MCF 10A (cell line): ENCODE measurements at places on chromosomes 7 and 10. TPM values are rescaled to one million over a fixed set of nuclear protein-coding genes. Genes with fewer than 3 reads are reported as not detected.

Gene ATRNL1
- not detected in 2 replicates for total RNA-seq

Gene RADIL
- total RNA-seq: not detected in 2 replicates

Gene SRI
- 80.0 and 110 TPM in 2 replicates for total RNA-seq

Gene NPTX2
- not detected in 2 replicates for total RNA-seq

Gene GIMAP7
- not detected in 2 replicates for total RNA-seq

Gene CYP26C1
- total RNA-seq: 0.07 and 0.14 TPM in 2 replicates

Gene IPMK
- 5.2 TPM in 2 replicates for total RNA-seq

Gene ATOH7
- total RNA-seq: not detected in 2 replicates

Gene PDE6C
- total RNA-seq: not detected in 2 replicates

Gene HOXA5
- 7.4 and 8.8 TPM in 2 replicates for total RNA-seq

Gene UCMA
- total RNA-seq: not detected in 2 replicates

Gene FAM24B
- 17.1 and 23.7 TPM in 2 replicates for total RNA-seq

Gene VENTX
- not detected in 2 replicates for total RNA-seq

Gene FFAR4
- not detected in 2 replicates for total RNA-seq

Gene GPR26
- total RNA-seq: not detected in 2 replicates

Gene AMPH
- 0.63 and 0.81 TPM in 2 replicates for total RNA-seq

Gene PNLIPRP3
- 7.6 and 9.5 TPM in 2 replicates for total RNA-seq

Gene ZNF425
- total RNA-seq: 2.6 and 3.3 TPM in 2 replicates

Gene ADAMTS14
- total RNA-seq: 0.25 TPM in 1 of 2 replicates, not detected in the other

Gene REPIN1
- 80.8 and 83.0 TPM in 2 replicates for total RNA-seq

Gene EVX1
- total RNA-seq: not detected in 2 replicates

Gene AGBL3
- 1.1 and 1.8 TPM in 2 replicates for total RNA-seq

Gene ABCC2
- 6.3 and 7.4 TPM in 2 replicates for total RNA-seq

Gene ADARB2
- total RNA-seq: 0.52 and 0.96 TPM in 2 replicates

Gene RELN
- total RNA-seq: not detected in 2 replicates

Gene KIAA1217
- total RNA-seq: 48.3 and 48.7 TPM in 2 replicates

Gene VGF
- total RNA-seq: 11.2 and 12.8 TPM in 2 replicates

Gene SLC29A4
- total RNA-seq: 0.56 and 0.96 TPM in 2 replicates

Gene TSPAN12
- not detected in 2 replicates for total RNA-seq

Gene COL17A1
- 514 and 563 TPM in 2 replicates for total RNA-seq

Gene MPLKIP
- total RNA-seq: 30.6 and 31.3 TPM in 2 replicates

Gene GRM3
- total RNA-seq: not detected in 2 replicates

Gene LRRN3
- not detected in 2 replicates for total RNA-seq
